ENCODE measurements at places on chromosomes 3 and 15.

- DNase-seq, result no peak
Measured at GRCh38 chr3:195245531-195245951, 25.4 kb downstream of the XXYLT1 start.

- DNase-seq, result no peak
Measured at GRCh38 chr15:27582726-27583410, 516.2 kb downstream of the OCA2 start.

DNA sequence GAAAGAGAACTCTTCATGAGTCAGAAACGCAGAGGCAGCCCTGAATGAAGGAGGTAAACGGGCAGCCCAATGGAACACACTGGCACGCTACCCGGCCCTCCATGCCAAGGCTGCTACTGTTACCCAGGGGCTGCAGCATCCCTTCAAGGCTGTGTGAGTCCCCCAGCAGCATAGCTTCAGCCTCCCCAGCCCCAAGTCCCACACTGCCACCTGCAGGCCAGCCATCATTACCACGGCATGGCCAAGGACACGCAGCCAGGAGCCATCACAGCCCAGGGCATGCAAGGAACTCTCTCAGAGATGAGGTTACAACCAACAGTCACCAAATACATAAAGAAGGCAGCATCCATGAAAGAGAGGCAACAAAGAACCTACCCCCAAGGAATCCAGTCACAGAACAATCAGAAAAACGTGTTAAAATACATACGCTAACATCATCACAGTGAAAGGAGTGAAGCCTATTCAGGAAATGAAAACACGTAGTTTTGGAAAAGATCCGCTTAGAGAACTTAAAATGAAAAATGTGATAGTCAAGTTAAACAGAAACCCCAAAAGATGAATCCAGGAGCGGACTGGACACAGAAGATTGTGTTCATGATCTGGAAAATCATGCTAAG lies 22.4 kb downstream of the PLA2G4F start:
- peak; percentile 72 for DNase-seq

DNA sequence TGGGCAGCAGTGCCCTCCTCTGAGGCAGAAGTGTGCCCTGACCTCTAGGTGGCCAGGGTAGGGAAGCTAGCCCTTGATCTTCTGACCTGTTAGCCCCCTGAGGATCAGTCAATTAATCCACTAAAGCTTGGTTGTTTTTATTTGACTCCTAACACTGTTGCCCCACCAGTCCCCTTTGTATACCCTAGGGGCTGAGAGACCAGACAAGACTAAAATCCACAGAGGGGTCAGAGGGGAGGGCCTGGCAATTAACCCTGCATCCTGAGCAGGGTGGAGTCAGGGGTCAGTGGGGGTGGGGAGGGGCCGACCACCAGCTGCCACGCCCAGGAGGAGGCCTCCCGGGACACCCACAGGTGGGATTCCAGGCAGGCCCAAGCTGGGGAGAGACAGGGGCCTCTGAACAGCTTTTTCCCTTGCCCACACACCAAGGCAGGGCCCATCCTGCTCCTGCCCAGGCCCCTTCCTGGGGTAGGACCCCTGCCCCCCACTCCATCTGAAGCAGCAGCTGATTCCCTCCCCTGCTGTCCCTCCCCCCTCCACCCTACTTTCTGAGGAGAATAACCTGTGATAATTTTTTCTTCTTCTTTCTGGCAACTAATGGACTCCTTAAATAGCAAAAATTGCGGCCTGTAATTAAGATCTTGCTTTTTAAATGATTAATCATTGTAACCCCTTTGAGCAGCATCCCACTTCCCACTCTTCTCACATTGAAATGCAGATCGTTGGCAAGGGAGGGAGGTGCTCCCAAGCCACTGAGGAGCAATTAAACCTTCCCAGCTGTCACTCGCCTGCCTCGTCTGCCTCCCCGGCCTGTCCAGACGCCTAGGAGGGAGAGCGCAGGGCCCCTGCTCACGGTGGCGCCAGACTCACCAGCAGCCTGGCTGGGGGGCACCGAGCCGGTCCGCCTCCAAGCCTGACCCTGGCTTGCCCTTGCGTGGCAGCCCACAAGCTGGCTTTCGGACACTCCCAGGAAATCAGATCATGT lies 51.9 kb downstream of the RHCG start:
- no peak for DNase-seq

GRCh38 chr15:98322581-98322980 lies 325.8 kb upstream of the IGF1R start:
- no peak for DNase-seq

DNA sequence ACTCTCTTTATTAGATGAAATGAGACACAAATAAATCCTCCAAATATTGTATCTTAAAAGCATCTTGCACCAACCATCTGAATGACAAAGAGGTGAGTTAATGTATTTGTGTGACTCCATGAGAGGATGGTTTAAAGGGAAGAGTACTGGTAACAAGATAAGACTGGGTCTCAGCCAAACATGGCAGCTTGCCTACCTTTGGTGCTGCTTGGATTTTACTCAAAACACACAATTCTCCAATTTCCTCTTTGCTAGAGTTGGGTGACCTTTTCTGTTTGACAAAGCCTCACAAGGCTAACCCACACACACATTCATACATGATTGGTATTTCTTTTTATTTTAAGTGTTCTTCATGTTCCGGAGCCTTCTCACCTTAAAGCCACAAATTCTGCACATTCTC lies 506.4 kb downstream of the FGF12 start:
- no peak for DNase-seq

DNA sequence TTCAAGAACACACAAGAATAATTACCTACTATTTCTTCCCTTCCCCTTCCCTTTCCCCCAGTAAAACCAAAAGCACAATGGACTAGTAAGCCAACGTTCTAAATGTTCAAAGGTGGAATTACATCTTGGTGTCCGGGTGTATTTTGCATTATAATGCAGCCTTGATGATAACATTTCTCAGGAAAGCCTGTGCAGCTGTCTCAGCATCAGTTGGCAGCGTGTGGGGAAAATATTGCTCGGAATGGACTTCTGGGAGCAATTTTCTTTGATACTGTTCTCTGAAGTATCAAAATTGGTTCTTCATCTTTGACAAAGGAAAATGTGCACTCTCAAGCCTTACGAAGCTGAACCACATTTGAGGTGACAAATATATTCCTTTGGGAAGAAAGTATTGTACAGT lies 198.9 kb downstream of the AGBL1 start:
- DNase-seq, result no peak

- no peak for DNase-seq
Measured at GRCh38 chr3:30615615-30616346, 9.4 kb downstream of the TGFBR2 start.

- DNase-seq, result no peak
Measured at GRCh38 chr3:115553796-115554486, 69.4 kb upstream of the GAP43 start.

GRCh38 chr15:101434032-101434920 lies 55.2 kb downstream of the PCSK6 start:
- no peak for DNase-seq

GRCh38 chr3:123719862-123720453 lies 135.1 kb upstream of the HACD2 start:
- DNase-seq, result no peak

- DNase-seq, result no peak
Measured at GRCh38 chr15:40957581-40958051, 4.3 kb downstream of the CHAC1 start.

DNA sequence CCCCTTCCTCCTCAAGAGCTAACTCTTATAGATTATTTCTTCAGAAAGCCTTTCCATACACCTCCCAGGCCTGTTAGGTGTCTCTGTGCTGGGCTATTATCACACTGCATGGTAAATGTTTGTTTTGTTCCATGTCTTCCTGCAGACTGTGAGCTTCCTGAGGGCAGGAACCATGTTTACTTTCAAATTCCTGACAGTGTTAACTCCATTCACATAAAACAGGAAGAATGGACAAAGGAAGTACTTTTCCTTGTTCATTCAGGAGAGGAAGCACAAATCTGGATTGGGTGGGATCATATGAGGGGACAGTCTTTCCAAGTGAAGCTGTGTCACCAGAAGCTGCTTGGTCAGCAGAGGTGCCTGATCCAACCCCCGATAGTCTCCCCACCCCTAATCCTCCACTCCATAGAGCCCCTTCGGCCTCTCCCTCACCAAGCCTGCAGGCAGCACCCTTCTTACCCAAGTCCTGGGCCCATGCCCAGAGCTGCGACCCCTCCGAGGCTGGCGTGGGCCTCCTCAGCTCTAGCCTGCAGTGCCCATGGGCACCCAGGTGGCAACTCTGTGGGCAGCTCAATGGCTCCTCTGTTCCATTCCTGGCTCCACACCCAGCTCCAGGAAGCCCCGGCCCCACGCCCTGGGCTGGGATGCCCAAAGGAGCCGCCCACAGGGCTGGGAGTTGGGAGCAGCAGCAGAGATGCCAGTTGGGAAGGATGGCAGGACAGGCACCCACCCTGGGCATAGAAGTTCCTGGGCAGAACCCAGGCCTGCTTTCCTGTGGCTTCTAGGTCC lies 6.9 kb downstream of the SHF start:
- DNase-seq, result no peak

GRCh38 chr3:25214034-25214433 lies 214.0 kb upstream of the RARB start:
- DNase-seq, result no peak

DNA sequence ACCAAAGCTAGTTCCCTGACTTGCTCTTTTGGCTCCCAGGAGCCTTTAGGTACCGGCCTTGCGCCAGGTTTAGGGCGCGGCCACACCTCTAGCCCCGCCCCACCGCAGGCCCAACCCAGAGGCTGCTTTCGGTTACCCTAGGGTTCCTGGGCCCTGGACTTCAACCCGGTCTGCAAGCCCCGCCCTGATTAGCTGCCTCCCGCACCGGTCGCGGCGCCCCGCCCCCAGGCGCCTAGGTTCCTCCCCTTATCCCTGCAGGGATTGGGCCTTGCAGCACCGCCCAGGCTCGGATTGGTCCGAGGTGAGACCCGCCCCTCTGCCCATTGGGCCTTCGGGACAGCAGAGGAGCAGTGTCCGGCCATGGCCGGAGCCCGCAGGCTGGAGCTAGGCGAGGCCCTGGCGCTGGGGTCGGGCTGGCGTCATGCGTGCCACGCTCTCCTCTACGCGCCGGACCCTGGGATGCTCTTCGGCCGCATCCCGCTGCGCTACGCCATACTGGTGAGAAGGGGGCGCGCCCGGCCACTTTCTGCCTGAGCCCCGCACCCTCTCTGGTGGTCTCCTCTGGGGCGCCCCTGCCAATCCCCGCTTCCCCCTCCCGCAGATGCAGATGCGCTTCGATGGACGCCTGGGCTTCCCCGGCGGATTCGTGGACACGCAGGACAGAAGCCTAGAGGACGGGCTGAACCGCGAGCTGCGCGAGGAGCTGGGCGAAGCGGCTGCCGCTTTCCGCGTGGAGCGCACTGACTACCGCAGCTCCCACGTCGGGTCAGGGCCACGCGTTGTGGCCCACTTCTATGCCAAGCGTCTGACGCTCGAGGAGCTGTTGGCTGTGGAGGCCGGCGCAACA lies at the start of gene NUDT16:
Gene NUDT16, plus strand, starts transcription at position 330 of the 847 bp plus-strand sequence. Its CDS starts 31 bp downstream, at position 361.
- DNase-seq, result peak; percentile 98

DNA sequence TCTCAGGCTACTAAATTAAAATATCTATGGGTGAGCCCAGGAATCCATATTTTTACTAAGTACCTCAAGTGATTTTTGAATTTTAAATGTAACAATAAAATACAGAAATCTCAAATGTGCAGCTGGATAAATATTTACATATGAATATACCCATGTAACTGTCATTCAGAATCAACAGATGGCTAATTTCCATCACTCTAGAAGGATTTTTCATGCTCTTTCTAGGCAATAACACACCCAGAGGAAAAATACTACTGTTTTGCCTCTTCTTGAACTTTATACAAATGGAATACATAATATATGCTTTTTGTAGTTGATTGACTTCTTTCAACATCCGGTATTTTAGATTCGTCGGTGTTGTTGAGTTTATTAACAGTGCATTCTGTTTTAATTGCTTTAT lies 601.3 kb upstream of the NECTIN3 start:
- no peak for DNase-seq

DNA sequence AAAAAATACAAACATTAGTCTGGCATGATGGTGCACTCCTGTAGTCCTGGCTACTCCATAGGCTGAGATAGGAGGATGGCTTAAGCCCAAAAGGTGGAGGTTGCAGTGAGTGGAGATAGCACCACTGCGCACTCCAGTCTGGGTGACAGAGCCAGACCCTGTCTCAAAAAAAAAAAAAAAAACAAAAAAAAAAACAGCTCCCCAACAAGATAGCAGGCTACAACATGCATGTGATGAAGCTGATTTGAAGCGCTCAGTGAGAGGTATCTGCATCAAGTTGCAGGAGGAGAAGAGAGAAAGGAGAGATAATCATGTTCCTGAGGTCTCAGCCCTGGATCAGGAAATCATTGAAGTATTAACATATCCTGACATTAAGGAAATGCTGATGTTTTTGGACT lies 608 bp upstream of the PPCDC start:
- DNase-seq, result no peak

GRCh38 chr15:33982516-33982915 lies 14.2 kb downstream of the CHRM5 start:
- DNase-seq, result no peak

GRCh38 chr3:76872999-76873398 lies 166.9 kb upstream of the ROBO2 start:
- DNase-seq, result no peak

DNA sequence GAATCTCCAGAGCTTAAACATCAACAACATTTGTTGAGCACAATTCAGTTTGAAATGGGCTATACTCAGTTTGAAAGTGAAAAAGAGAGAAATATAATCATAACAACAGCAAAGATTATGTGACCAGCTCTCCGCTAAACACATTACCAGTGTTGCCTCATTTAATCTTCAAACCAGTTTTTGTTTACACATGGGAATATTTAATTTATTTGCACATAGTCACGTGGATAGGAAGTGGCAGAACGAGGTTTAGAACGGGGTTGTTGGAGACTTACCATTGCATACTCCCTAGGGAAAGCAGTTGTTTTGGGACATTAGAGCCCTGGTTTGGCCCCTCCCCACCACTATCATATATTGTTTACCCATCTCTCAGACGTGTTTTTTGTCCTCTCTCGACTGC lies 77.2 kb downstream of the IL1RAP start:
- DNase-seq, result no peak

DNA sequence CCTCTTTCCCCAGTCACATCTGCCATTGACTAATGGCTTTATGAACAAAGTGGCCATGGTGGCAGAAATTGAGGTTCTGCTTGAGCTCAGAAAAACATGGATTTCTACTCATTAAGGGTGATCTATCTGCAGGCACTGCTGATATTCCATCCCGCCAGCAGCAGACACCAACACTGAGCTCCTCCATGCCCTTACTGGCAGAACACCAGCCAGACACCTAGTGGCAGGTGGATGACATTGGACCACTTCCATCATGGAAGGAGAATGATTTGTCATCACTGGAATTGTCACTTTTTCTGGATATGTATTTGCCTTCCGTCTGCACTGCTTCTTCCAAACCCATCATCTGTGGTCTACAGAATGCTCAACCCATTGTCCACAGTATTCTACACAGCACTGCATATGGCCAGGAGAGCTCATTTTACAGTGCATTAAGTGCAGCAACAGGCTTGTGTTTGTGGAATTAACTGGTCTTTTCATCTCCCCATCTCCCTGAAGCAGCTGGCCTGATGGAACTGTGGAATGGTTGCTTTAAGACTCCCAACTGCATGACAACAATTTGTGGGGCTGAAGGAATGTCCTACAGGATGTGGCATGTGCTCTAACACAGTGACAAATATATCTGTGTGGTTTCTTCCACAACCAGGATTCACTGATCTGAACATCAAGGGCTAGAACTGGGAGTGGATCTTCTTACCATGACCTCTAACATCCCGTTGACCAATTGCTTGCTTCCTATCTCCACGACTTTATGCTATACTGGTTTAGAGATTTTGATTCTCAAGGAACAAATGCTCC lies 103.4 kb downstream of the WNT7A start:
- no peak for DNase-seq
